ENCODE measurements at places on chromosomes 5 and 9. TPM values are rescaled to one million over a fixed set of nuclear protein-coding genes. Genes with fewer than 3 reads are reported as not detected.

DNA sequence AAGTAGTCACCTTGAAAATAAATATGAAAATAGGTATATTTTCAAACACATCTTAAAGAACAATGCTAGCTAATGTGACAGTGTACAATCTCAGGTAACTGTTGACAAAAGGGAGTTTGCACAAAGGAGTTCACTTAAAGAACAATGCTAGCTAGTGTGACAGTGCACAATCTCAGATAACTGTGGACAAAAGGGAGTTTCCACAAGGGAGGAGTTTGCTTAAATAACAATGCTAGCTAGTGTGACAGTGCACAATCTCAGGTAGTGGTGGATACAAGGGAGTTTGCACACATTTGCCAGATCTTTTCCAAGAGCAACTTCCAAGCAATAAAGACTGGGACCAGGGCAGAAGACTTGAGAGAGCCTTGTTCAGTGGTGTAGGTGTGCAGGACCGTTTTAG is 442.9 kb upstream of the FTMT start:
- no peak for DNase-seq

- DNase-seq: peak; percentile 19
Observed at GRCh38 chr9:121353241-121354061, 16.6 kb downstream of the STOM start.

DNA sequence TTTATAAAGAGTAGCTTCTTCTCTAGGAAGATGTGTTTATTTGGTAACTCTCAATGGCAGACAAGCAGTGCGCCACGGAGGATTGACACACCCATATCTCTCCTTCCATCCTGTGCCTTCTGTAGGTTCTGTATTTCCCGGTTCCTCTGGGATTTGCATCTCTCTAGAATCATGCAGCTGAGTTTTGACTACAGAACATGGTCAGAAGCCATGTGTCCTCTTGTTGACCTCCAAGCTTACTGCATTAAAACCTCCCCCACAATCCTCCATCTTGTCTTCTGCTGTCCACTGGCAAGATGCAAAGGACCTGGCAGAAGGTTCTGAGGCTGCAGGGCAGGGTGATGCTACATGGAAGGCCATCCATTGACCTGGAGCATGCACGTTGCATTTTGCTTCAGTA is 482.0 kb downstream of the DMRT2 start:
- DNase-seq: no peak

DNA sequence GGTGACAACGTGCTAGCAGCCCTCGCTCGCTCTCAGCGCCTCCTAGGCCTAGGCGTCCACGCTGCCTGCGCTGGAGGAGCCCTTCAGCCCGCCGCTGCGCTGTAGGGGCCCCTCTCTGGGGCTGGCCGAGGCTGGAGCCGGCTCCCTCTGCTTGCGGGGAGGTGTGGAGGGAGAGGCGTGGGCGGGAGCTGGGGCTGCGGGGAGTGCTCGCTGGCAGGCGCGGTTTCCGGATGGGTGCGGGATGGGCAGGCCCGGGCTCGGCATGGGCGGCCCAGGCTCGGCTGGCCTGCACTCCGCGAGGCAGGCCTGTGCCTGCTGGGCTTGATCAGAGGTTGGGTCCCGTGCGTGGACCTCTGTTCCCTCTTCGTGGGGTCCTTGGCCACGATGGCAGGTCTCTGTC is 472.6 kb downstream of the PRR16 start:
- no peak for DNase-seq

DNA sequence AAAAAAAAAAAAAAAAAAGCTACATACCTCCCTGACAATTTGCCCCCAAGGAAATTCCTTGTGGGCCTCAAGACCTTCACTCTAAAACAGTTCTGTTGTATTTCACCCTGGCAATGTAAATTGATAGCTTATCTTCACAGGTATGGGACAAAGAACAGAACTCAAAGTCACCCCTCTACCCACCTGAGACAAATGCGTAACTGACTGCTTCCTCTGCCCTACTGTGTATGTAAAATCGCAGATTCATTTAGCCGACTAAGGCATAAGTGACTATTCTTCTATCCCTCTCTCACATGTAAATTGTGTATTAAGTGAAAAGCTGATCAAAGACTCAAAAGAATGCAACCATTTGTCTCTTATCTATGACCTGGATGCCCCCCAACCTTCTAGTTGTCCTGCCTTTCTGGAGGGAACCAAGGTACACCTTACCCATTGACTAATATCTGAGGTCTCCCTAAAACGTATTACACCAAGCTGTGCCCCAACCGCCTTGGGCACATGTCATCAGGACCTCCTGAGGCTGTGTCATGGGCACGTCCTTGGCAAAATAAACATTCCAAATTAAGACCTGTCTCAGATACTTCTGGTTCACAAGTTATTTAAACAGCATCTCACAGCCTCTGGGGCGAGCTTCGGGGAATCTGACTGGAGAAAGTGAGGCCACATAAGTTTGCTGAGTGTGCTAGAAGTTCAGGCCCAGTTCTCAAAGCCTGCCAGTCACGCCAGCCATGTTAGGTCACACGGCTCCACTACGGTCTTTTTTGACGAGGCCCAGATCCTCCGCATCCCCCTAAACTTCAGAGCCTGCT is 954 bp downstream of the TBCA start:
- DNase-seq: no peak

DNA sequence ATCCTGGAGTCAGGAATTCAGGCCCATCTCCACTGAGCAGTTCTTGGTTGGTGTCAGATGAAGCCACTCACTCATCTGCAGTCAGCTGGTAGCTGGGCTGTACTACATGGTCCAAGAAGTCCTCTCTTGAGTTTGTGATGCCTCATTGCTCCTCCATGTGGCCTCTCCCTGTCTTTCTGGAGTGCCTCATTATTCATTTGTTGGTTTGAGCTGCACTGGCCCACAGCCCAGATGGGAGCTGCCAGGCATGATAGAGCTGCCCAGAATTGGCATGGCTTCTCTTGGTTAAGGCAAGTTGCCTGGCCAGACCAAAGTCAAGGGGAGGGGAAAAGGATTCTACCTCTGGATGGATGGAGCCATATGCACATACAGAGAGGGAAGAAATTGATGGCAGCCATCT is 8.0 kb downstream of the PTCD2 start:
- DNase-seq: no peak

GRCh38 chr9:37796232-37796631 is 4.4 kb upstream of the DCAF10 start:
- no peak for DNase-seq

DNA sequence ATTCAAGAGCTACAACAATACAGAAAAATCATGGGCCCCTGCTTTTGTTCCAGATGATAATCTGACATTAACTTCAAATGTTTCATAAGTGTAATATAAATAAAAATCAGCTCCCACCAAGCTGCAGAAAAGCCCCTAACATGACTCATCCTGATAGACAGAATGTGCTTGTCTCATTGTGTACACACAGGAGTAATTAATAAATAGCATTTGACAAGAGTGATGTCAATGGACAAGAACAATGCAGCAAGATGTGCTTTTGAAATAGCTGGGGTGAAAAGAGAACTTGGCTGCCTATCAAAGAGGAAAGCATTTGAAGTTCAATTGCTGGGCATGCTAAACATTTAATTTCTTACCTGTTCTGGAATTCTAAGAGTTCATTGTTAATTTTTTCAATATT is 79.2 kb downstream of the DNAH5 start:
- DNase-seq: no peak

DNA sequence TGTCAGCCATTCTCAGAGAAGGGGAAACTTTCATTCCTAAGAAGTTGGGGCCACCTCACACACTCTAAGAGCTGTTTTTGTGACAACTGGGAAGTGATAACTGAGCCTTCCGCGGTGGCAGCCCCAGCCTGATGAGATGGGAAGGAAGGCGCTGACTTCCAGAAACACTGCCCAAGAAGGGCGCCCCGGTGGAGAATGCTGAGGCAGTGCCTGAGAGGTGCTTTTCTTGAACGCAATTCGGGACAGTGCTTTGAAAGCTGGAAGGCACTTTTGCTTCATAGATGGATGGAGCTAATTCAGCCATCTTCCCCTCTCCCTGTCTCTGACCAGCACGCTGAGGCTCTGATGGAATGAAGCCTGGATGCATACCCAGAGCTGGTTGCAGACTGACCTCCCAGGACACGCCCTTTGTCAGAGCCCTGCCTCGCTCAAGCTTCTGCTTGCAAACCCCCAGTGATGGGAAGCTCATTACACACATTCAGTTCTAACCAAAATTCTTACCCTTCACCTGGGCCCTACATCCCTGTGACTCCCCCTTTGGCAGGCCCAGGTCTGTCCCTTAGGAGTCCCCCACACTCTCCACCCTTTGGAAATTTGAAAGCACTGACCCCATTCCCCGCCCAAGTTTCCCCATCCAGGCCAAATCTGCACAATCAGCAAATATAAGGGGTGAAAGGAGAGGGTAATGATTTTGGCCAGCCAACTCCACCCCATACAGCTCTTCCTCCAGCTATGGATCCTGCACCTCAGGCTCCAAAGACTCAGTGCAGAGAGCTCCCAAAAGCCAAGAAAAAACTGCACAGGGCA is 66.6 kb upstream of the SLC25A51 start:
- DNase-seq: no peak

GRCh38 chr5:50440651-50441492 is at the start of gene EMB:
Gene EMB (minus strand): TSS chr5:50441288. CDS start chr5:50441151, 137 bp downstream.
- peak; percentile 91 for DNase-seq

DNA sequence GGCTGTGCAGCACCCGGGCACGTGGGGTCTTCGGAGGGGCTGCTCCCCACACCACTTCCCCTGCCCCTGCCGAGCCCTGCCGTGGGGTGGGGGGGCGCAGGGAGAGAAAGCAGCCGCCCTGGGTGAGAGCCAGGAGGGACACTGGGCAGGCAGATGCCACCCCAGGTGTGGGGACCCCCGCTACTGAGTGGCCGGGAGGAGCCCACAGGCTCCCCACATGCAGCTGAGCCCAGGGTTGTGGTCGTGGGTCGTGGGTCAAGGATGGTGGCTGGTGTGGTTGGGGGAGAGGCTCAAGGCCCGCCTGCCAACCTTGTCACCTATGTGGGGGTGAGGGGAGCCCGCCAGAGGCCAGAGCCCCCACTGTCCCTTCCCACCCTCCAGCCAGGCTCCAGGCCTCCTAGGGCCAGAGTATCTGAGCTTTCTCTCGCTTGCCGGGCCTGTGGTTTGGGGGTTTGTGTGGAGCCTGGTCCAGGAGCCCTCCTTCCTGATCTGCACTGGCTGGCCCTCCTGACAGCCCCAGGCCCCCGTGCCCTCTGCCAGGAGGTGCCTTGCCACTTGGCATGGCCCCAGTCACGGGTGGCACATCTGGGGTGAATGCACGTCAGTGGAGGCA is 35.5 kb downstream of the EXOC3 start:
- DNase-seq: no peak

GRCh38 chr5:111478898-111479297 is 33.4 kb downstream of the STARD4 start:
- DNase-seq: no peak

DNA sequence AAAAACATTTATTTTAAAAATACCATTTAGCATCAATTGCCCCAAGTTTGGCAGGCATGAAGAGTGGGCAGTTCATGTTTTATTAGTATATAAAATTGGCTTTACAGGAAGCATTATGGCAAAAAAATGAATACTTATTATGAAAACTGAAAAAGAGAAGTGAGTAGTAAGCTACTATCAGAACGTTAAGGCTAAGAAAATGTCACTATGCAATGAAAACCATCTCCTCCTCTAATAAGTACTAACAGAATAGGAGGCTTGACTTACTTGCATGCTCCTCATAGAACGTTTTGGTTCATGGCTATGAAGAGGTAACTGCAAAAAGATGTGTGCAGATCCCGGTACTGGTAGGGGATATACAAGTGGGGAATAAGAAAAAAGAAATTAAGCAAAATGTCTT is 23.6 kb downstream of the TICAM2 start:
- DNase-seq: peak; percentile 36

GRCh38 chr9:89319015-89319905 is 960 bp downstream of the SECISBP2 start:
- peak; percentile 22 for DNase-seq

SPINK5 gene
- not detected for total RNA-seq

- no peak for DNase-seq
Observed at GRCh38 chr5:71907001-71907588, 188.0 kb downstream of the CARTPT start.

PCDHGB4 gene
- 1.8 TPM for total RNA-seq

- DNase-seq: no peak
Observed at GRCh38 chr5:169350016-169350415, 49.1 kb upstream of the SLIT3 start.

BSPRY gene
- 0.59 TPM for total RNA-seq

WDR38 gene
- total RNA-seq: not detected

- no peak for DNase-seq
Observed at GRCh38 chr9:8614926-8615440, 815.4 kb upstream of the DMAC1 start.

FOXD4L5 gene
- 0.79 TPM for total RNA-seq

GRCh38 chr5:43367909-43368669 is 44.1 kb downstream of the CCL28 start:
- no peak for DNase-seq

DNA sequence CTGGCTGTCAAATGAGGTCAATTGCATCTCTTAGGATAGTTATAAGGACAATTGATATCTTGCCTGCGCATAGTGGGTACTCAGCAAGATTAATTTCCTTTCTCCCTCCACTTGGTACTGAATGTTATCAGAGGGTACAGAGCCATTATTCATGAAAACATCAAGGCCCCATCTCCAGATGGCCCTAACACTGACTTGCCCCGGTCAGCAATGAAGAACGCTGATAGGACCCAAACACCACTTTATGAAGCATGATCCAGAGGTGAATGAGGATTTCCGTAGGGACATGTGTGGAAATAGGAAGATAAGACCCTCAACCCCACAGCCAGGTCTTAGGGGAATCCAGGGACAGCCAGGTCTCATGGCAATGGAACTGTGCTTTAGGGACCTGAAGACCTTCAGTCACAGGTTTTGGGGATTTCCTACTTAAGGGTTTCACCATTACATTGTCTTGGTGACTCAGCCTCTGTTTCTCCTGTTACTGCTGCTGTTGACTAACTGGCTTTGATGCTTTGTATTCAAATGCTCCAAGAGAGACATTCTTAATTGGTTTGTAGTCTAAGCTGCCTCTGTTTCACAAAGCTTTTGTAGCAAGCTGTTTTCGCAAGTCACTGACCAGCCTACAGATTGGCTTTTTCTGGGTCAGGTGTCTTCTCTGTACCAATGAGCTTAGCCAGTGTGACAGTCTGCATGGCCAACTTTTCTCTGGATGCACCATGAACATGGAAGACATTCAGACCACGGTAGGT is 35.3 kb upstream of the IQGAP2 start:
- DNase-seq: no peak

MYORG gene
- 0.37 TPM for total RNA-seq

- no peak for DNase-seq
Observed at GRCh38 chr9:16879416-16879815, 8.9 kb upstream of the BNC2 start.
